AG04450 (cell line): ENCODE measurements at places on chromosomes 7 and 10.

DNA sequence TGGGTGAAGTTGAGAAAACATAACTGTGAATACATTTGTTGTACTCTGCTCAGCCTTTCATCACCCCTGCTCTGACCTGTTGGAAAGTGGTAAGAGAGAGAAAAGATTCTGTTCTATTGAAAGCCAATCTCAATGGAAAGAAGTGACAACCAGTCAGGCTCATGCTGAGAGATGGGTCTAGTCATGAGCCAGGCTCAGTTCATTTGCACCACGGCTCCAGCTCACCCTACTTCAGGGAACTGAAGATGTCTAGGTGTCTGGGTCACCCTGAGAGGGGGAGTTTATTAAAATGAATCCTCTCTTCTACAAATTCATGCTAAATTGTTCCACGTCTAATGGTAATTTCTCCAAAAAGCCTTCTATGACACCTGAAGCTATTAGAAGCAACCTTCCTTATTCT, 12.1 kb upstream of the FAS start:
- DNase-seq = no peak

DNA sequence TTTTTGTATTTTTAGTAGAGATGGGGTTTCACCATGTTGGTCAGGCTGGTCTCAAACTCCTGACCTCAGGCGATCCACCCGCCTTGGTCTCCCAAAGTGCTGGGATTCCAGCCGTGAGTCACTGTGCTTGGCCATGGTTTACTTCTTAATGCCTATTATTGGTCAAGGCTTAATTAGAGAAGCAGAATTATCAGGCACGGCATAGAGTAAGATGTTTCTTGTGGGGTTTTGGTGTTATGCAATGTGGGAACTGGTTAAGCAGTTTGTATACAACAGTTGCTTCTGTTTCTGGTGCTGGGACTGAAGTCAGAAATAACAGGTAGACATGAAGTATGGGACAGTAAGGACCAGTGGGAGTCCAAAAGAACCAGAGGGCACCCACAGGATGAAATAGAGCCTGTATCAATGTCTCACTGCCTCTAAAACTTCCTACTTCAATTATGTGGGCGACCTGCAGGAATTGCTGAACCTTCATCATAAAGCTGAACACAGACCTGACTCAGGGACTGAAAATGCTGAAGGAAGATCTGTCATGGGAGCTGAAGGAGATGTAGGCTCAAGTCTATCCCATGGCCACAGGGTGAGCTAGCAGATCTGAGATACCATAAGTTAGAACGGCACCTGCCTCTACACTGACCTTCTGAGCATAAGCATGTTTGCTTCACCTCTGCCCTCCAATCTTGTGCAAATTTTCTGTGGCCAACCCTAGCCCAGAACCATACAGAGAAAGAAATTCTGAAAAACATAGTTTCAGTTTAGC, 38.3 kb upstream of the VCL start:
- DNase-seq = no peak

- no peak for DNase-seq
Observed at GRCh38 chr10:77673101-77673500, 35.5 kb upstream of the KCNMA1 start.

DNA sequence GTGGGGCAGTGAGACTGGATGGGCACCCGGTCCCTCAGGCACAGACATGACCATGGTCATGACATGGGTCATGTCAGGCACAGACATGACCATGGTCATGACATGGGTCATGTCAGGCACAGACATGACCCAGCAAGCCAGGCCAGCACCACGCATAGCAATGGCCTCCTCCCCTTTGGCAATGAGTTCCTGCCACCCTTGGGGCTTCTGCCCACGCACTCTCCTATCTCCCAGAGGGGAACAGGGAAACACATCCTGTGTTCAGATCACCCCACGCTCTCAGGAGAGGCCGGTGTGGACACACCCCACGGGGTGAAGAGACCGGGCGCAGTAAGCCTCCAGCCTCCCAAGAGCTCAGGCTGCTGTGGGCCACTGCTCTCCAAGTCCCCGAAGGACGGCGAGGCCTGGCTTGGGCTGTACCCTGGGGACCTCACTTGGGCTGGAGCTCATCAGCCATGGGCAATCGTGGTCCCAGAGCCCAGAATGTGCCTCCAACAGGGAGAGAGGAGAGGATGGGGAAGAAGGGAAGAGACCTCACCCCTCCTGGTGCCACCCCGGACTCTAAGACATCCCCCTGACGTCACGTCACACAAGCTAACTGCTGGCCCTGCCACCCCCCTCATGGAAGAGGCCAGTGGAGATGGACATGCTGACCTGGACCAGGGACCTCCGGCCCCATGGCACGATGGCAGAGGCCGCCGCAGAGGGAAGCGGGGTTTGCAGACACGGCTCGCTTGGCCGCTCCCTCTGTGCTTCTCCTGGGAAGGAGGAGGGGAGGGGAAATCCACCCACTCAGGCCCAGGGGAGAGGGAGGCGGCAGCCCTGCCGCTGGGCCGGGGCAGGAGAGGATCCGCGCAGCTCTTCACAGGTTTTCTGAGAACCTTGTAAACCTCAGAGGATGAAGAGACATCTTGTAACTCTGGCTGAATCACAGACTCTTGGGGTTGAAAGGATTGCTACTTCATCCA, 269.6 kb downstream of the ELFN1 start:
- DNase-seq = no peak

DNA sequence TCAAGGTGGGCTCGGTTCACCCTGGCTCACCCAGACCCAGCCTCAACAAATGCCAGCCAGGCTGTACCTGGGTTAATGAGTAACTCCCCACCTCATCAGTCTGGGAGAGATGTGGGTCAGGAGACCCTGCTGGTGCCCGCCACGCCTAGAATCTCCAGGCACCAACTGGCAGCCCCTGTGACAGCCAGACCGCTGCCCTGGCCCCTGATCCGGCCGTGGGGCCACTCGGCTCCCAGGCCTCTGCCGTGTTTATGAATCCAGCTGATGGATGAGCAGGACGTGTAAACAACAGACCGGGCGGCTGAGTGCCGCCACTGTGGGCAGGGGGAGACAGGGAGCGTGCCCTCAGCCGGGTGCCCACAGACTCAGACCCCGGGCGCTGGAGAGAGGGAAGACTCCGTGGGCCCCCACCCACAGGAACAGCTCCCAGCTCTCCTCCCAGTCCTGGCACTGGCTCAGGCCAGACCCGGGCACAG, 34.0 kb upstream of the PDGFA start:
- DNase-seq = no peak

- DNase-seq = no peak
Observed at GRCh38 chr7:2258661-2259365, 16.8 kb downstream of the NUDT1 start.

GRCh38 chr10:30219971-30220751, 128.9 kb downstream of the MTPAP start:
- DNase-seq = no peak

GRCh38 chr10:89086801-89087521, 96.4 kb downstream of the FAS start:
- peak; percentile 43 for DNase-seq

- DNase-seq = no peak
Observed at GRCh38 chr10:86755454-86755739, 1.0 kb upstream of the BMPR1A start.

DNA sequence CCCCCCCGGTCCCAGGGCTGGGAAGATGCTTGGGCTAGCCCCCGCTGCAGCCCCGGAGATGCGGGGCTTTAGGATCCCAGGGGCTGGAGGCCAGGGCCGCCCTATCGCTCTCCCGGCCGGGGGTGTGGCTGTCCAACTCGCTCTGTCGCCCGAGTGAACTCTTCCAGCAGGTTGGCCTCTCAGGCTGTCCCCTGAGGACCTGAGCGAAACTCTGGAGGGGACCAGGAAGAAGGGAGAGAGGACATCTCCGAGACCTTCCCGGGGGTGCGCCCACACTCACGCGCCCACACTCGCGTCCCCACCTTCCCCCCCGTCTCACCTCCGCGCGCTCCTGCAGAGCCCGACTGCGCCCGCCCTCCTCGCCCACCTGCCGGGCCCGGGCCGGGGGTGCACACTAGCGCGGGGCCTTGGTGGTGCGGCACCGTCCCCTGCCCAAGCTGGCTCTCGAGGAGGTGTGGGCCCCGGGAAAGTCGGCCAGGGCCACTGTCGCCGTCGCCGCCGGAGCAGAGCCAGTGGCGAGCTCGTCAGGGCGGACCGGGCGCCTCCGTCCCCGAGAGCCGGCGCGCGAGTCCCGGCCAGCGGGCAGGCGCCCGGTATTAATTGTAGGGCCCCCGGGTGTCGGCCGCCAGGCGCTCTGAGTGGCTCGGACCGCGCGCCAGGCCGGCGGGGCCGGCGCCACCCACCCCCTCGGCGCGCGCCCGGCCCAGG, 101.7 kb upstream of the SVIL start:
- DNase-seq = no peak

GRCh38 chr10:74775099-74775498, 51.3 kb upstream of the KAT6B start:
- no peak for DNase-seq

DNA sequence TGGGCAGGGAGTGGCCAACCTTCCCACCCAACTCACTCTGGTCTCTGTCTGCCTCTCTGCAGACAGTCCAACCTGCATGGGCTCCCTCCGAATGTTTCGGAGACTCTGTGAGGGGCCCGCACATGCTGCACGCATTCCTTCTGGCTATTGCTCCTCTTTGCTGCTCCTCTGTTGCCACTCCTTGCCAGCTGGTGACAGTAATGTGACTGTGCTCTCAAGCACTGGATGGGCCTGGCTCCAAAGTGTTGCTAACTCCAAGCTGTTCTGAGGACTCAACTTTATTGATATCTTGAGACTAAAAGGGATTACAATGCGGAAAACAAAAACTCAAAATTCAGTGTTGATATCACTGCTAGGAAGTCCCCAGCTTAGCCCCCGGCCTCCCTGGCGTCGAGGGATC, 105.4 kb upstream of the KIF5B start:
- DNase-seq = no peak

- DNase-seq = peak; percentile 69
Observed at GRCh38 chr7:106947244-106947728, 82.2 kb downstream of the PIK3CG start.

GRCh38 chr10:99236627-99237309, 1.1 kb upstream of the HPSE2 start:
- no peak for DNase-seq

DNA sequence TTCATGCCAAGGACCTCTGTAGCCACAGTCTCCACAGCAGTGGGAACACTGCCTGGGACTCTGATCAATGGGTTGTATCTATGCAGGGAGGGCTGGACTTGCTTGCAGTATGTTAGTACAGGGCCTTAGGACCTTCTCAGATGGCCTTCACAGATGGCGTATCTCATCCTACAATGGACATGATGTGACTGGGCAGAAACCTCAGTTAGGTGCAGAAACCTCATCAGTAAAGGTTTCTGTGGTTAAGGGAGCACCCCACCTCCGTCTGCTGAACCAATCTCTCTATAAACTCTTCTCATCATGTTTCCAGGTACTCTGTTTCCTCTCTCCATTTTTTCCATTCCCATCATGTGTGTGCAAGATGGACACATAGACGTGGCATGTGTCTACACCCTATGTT, 154.9 kb downstream of the EVX1 start:
- DNase-seq = no peak

- DNase-seq = no peak
Observed at GRCh38 chr7:76358011-76358480, 745 bp downstream of the YWHAG start.

GRCh38 chr10:84012831-84013458, 126.4 kb upstream of the GHITM start:
- no peak for DNase-seq

DNA sequence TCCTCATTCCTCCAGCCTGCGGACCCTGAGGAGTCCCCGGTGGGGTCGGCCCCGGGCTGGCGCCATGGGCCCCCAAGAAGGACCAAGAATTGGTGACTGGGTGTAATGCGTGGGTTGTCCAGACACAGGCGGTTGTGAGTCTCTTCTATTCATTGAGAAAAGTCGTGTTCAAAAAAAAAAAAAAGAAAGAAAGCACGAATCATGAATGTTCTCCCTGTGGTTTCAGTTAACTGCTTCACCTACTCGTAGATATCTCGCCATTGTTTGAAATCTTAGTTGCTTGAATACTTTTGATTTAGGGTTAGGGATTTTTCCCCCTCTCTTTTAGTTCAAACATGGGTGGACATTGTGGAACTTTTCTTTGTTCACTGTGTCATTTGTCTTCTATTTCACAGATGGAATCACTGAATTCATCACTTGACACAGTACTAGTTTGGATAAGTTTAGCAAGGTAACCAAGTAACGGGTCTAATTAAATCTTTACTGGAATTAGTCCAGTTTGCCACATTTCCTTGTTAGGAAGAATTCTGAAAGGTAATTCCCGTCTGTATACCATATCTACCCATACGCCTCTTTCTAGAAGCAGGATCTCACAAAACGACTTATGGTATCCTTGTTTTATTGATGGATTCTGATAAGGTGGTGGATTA, 775 bp downstream of the STARD3NL start:
- no peak for DNase-seq

- no peak for DNase-seq
Observed at GRCh38 chr7:109844362-109844761, 1246.6 kb upstream of the LRRN3 start.

DNA sequence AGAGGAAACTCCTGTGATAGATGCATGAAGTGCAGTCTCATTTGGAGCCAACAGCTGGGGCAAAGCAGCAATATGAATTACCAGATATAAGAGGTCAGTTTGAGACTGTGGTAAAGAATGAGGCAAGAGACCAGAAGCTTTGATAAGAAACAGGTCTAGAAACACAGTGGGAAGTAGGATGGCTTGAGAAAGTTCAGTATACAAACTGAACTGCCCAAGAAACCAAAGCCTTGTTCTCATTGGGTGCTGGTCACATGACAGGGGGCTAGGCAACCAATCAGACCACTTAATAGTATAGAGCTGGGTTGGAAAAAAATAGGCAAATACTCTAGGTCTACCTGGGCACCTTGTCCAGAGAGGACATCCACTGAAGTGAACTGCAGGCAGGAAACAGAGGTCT, 46.2 kb upstream of the PLCE1 start:
- no peak for DNase-seq

- DNase-seq = no peak
Observed at GRCh38 chr10:62017491-62017870, 116.0 kb downstream of the ARID5B start.

DNA sequence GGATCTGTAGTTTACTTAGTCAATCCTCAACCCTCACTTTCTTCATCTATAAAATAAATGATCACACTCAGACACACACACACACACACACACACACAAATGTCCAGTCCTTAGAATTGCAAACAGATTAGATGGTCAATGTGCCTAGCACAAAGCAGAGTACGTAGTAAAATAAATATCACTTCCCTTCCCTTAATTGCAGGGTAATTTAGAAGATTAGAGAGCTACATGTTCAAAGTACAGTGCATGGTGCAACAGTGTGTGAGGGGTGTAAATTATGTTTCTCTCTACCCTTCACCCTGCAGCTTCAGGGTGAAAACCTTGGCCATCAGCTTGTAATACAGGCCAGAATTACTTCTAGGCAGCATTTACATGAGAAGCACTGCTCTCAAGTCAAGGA, 187.0 kb upstream of the GHITM start:
- no peak for DNase-seq

DNA sequence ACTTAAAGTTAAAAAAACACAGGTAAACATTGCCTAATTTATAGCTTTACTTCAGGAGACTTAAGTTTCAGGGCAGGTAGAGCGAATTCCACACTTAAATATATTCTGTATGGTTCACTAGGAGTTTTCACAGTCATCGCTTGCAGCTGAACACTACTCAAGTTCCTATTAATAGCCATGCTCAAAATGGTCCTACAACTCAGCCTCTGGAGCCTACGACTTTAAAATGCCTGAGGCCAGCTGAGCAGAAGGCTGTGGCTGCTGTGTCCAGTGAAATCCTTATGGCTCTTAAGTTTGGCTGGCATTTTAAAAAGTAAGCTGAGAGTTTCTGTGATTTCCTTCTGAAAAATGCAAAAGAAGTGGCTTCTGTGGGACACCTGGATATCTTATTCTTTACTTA, 105.4 kb upstream of the GLI3 start:
- DNase-seq = no peak
